ENCODE measurements at places on chromosomes 2 and 18.

DNA sequence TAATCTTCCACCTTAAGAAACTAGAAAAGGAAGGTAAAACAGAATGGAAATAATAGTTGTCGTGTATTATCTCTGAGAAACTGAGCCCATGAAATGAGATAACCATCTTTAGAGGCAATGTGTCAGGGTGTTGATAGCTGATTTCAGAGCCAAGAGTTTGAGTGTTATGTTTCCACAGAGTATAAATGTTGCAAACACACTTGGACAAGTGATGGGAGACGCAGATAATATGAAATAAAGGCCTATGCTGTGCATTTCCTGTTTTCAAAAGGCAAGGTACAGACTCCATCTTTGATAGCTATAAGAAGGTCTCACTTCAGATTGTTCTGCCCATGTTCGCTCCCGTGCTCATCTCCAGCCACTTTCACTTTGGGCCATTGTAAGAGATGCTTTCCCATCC is 25.9 kb upstream of the DNER start:
- no peak for DNase-seq

DNA sequence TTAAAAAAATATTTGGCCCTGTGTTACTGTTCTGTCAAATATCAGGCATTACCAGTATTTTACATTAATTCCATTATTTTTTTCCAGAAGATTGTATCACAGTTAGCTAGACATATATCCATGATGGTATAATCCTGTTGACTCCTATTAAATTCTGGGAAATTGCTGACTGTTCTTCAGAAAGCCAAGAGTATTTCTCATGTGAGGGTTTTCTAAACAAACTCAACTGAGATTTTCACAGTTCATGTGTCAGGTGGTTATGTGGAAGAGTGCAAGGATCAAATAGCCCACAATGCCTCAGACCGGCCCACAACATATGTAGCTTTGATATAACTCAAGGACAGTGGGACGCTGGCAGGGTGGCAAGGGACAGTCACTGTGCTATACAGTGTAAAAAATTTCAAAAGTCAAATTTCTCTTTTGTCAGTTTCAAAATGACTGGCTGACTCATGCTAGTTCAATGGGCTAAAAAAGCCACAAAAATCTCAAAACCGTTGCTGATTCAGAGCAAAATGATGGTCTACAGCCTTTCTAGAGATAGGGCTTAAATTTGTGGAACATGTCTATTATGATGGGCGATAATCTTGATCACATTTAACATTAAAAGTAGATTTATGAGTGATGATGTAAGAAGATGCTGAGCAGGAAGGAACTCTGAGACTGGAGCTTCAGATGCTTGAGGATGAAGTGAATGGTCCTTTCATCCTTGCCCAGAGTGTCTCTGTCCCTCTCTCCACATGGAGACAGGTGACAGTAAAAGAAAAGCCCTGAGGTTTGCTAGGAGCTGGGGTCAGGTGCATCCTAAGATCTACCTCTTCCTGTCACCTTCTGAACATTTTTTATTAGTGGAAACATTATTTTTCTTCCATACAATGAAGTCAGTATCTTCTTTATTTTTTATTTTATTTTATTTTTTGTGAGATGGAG is 175.8 kb upstream of the PIEZO2 start:
- DNase-seq = peak; percentile 88

DNA sequence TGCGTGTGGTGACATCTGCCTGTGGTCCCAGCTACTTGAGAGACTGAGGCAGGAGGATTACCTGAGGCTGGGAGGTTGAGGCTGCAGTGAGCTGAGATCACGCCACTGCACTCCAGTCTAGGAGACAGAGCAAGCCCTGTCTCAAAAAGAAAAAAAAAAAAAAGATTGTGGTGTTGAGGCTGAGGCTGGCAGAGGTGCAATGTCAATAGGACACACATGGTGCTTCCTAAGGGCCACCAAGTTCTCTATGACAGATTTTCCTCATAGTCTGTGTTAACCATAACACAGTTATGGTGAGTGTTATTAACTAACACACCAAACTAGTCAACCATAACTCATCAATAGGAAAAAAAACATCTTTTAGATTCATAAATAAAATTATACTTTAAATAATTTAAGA is 494.4 kb downstream of the TMX3 start:
- no peak for DNase-seq

DNA sequence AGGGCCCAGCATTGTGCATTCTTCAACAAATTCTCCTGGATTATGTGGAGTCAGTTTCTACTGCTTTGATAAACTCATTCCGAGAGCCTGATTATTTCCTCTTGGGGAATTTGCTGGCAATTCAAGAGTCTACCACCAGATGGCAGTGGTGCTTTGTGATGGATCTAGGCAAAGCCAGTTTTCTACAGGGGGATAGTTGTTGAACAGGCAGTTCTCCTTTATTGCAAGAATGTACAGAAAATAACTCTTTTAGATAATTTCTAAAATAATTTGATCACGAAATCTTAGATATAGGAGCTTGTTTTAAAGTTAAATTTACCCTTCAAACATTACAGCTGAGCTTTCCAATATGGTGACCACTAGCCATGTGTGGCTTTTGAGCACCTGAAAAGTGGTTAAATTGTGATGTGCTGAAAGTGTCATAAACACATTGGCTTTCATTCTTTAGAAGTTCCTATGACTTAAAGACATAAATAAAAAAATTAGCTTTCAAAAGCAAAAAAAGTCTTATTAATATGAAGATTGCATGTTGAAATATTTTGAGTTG is 66.7 kb upstream of the HAAO start:
- DNase-seq = peak; percentile 59

GRCh38 chr2:36963106-36963505 is 3.2 kb downstream of the STRN start:
- DNase-seq = no peak

DNA sequence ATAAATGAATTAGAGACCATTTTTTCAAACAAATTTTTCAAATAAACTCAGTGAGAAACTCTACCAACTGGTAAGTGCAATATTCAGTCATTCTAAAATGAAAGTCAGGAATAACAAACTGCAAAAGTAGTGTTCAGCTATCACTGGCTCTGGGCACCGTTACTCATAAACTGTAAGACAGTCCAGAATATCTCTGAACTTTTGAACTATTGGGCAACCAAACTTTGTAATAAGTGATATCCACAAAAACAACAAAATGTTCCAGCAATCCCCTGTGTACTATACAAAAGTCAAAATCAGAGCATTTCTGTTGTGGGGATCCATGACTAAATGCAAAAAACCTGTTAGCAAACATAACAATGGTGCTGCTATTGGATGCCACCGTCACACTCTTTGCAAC is 56.3 kb downstream of the SLC25A12 start:
- no peak for DNase-seq

DNA sequence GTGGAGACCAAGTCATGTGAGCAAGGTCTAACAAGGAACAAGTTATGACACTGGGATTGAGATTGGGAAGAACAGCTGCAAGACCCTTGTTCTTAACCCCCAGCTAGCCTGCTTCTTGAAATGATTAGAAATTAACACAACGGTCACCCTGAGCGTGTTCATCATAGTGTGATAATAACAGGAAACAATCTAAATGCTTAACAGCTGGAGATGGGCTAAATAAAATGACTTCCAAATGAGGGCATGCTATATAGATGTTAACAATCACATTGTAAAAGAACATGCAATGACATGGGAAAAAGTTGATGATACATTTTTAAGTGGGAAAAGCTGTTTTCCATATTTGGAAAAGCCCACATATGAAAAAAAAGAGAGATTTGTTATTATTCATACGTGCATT is 47.6 kb downstream of the RPL37A start:
- DNase-seq = peak; percentile 67

DNA sequence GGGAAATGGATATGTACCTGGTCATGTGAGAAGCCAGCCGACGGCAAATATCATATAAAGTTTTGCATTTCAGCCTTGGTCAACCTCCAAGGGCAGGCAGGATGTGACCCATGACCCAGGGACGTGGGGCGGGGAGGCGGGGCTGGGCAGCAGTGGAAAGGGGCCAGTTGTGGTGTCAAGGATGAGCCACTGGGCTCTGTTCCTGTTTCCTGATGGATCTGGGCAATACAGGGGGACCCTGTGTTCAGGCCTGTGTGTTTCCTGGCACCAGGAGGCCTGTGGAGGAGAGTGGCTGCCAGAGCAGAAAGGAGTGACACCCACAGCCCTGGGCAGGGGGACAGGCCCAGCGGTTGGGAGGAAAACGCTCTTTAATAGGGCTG is 106.9 kb downstream of the GATA6 start:
- DNase-seq = no peak

DNA sequence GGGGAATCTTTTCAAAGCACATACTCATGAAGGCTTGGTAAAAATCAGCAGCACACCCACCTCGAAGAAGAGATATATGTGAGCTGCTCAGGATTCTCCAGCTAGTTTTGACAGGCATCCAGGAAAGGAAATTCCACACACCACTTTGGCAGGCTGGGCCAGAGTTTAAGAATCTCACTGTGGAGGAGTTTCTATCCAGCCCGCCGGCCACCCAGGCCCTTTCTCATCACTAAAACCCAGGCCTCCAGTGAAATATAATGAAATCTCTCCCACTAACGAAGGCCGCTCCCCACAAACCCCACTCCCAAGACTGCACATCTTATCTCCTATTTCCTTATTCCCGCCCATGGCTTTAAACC is 202.0 kb downstream of the GLI2 start:
- DNase-seq = peak; percentile 73

DNA sequence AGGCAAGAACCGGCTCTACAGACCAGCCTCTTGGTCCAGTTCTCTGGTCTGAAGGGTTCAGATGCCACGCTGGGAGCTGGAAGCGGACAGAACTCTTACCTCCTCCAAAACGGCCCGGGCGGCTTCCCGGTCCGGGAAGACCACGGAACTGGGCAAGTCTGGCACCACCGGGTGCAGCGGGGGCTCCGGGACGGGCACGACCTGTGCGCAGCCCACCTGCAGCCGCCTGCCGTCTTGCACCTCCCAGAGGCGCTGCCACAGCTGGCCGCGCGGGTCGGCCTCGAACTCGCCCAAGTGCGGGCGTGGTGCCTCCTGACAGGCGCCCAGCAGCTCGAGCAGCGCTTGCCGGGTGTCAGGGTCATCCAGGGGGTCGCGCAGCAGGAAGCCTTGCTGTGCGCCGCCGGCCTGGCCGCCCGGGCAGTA is 773 bp downstream of the CMPK2 start:
- no peak for DNase-seq

GRCh38 chr2:16722126-16722525 is 56.5 kb upstream of the CYRIA start:
- DNase-seq = no peak

GRCh38 chr2:174664084-174664759 is 66.6 kb upstream of the WIPF1 start:
- DNase-seq = no peak

GRCh38 chr2:176872406-176872805 is 340.2 kb upstream of the HNRNPA3 start:
- DNase-seq = no peak

DNA sequence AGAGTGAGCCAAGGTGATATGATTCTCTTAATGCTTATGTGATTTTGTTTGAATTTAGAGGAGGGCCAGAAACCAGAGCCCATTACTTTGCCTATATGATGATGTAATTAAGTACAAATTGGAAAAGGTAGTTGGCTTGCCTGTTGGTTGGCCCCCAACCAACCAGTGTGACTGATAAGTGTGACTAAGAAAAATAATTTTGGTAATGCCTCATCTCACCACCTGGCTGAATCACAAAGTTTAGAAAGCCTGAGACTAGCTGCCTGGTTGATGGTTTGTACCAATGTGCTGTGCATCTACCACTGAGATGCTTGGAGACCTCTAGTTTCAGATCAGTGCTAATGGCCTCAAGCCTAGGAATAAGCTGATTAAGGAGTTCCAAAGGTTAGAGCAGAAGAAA is 338.7 kb downstream of the CDH2 start:
- no peak for DNase-seq

- no peak for DNase-seq
Measured at GRCh38 chr2:46331109-46331766, 34.0 kb downstream of the EPAS1 start.

DNA sequence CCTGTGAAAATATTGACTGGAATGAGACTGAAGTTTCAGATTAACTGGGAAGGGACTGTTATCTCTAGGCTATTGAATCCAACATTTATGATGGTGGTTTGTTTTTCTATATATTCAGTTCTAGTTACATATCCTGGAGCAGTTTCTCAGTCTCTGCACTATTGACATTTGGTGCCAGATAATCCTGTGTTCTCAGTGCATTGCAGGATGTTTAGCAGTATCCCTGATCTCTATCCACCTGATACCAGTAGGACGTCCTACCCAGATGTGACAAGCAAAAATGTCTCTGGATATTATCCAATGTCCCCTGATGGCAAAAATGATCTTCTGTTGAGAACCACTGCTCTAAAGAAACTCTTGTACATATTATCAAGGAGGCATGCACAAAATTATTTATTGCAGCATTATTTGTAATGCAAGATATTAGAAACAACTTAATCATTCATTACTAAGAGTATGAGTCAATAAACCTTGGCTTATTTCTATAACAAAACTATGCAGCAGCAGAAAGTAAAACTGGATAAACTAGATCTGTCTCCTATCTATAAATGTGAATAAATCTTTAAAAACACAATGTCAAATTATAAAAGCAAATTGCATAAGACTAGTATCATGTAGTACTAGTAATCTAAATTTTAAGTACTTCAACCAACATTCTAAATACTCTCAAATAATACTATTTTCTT is 369.3 kb upstream of the RND3 start:
- no peak for DNase-seq

GRCh38 chr18:48885266-48885923 is 65.4 kb downstream of the SMAD7 start:
- no peak for DNase-seq

DNA sequence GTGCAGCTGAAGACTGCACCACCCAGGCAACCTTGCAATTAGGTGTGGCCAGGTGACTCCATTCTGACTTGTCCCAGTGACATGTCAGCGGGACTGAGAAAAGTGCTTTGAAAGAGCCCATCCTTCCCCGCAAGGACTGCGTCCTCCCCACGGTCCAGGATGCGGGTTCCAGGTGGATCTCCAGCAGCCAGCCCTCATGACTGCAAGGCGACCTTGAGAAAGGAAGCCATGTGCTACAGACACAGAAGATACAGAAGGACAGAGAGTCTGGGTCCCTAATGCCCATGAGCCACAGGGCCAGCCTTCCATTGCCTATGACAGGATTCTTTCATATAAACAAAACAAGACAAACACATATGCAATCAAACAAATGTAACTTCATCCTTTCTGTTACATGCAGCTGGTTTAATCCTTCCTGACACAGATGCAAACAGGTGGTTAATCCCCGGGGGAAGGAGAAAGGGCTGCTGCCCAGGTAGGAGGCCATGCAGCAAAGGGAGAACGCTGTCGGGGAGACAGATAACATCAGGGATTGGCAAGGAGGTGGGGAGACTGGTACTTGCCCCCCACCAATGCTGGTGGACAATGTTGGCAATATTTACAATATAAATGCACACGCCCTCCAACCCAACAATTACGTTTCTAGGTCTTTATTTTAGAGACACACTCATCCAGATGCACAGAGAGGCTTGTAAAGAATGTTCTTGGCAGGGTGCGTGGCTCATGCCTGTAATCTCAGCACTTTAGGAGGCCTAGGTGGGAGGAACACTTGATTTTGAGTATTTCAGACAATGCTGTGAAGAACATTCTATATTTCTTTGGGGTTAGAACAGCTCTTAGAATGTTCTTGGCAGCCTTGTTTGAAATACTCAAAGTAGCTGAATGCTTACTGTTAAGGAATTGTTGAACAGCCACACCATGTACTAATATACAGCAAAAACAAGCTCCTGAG is 64.8 kb downstream of the NCAPH start:
- no peak for DNase-seq

GRCh38 chr18:44541159-44541558 is 139.5 kb upstream of the SETBP1 start:
- DNase-seq = no peak

- no peak for DNase-seq
Measured at GRCh38 chr2:69269330-69269729, 117.7 kb downstream of the GFPT1 start.
